ENCODE measurements at places on chromosomes 2 and 18. TPM values are rescaled to one million over a fixed set of nuclear protein-coding genes. Genes with fewer than 3 reads are reported as not detected.

Gene MC4R
- not detected for total RNA-seq

Gene TNFAIP6
- not detected for total RNA-seq

Gene AKAIN1
- total RNA-seq = not detected

Gene DCDC2C
- total RNA-seq = not detected

Gene COL3A1
- not detected for total RNA-seq

Gene DNAH6
- 1.9 TPM for total RNA-seq

Gene MC2R
- total RNA-seq = not detected

GRCh38 chr2:195414537-195415100, 242.4 kb upstream of the SLC39A10 start:
- H3K27me3 ChIP-seq = no peaks in the 10 kb centered on the region
- H3K4me3 ChIP-seq = no peak overlapping the region
- no peak overlapping the region for H3K27ac ChIP-seq

DNA sequence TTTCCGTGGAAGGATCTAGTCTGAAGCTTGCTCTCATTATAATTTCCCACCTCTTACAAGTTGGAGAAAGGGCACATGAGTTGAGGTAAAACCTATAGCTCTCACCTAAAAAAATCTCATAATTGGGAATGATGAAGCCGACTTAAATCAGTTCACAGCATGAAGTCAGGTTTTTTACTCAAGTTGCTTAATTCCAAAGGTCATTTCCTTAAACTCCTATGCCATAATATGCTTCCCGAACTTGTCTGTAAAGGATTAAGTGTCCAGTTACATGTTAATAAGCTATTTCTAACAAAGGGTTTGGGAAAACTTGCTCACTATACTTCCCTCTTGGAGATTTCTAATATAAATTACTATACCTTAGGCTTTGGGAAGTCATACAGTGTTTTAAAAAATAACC, 481.2 kb downstream of the NUP35 start:
- DNase-seq = no peak
- H3K4me3 ChIP-seq = no peak overlapping the region
- no peaks in the 10 kb centered on the region for H3K4me1 ChIP-seq
- no peak overlapping the region for H3K27ac ChIP-seq
- H3K27me3 ChIP-seq = no peaks in the 10 kb centered on the region

GRCh38 chr2:40434731-40435271, 17.1 kb downstream of the SLC8A1 start:
- no peak for DNase-seq
- no peak overlapping the region for H3K4me3 ChIP-seq
- H3K36me3 ChIP-seq = no peaks in the 10 kb centered on the region
- H3K27ac ChIP-seq = no peak overlapping the region
- H3K27me3 ChIP-seq = no peaks in the 10 kb centered on the region

- no peaks in the 10 kb centered on the region for H3K27me3 ChIP-seq
- no peaks in the 10 kb centered on the region for H3K4me1 ChIP-seq
- no peaks in the 10 kb centered on the region for H3K36me3 ChIP-seq
- no peak overlapping the region for H3K27ac ChIP-seq
- no peak for DNase-seq
Measured at GRCh38 chr2:104462731-104463130, 391.2 kb upstream of the POU3F3 start.

- DNase-seq = no peak
- H3K4me1 ChIP-seq = no peaks in the 10 kb centered on the region
- no peaks in the 10 kb centered on the region for H3K36me3 ChIP-seq
- H3K27ac ChIP-seq = no peak overlapping the region
Measured at GRCh38 chr2:43616967-43617680, 19.9 kb upstream of the PLEKHH2 start.

DNA sequence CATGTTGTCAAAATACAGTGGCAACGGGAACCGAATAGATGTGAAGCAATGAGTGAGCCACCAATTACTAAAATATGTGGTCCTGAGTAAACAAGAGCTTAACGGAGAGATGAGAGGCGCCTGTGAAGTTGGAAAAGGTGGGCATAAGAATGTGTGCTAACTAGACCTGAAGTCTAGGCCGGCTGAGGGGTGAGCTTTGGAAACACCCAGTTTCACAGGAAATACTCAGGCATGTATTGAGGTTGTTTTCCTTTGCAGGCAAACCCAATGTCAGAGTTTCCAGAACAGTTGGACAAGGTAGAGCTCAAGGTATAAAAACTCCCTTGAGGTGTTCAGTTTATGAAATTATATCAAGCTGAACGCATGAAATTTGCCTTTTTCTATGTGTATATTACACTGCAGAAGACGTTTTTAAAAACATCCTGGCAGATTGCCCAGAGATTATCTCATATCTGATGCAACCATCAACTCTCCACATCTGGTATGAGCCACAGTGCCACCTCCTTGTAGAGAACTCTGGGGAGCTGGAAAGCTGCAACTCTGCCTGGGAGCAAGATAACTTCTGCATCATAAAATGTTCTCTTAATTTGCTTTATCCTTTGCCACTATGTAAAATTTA, 3.9 kb upstream of the WDSUB1 start:
- H3K4me1 ChIP-seq = peaks cover 13% of the 10 kb centered on the region
- H3K27ac ChIP-seq = no peak overlapping the region
- H3K27me3 ChIP-seq = no peaks in the 10 kb centered on the region
- peak; percentile 8 for DNase-seq
- H3K36me3 ChIP-seq = no peaks in the 10 kb centered on the region

DNA sequence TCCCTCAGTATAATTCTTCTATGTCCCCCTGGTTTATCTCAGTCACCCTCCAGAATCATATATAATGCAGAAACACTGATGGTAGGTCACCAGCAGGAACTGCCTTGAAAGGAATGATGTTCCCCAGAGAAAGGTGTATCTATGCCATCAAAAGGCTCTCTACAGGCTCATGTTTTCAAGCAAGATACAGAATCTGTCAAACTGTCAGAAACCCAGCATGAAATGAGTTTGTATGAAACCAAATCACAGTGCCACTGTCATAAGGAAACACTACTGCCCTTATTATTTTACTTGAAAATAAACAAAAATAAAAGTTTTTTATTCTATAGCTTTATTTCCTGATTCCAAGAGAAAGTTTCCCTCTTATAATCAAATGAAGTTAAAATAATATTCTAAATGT, 1064.5 kb upstream of the DDX18 start:
- H3K27ac ChIP-seq = no peak overlapping the region
- no peaks in the 10 kb centered on the region for H3K4me1 ChIP-seq
- no peak for DNase-seq

- no peaks in the 10 kb centered on the region for H3K4me1 ChIP-seq
- no peak overlapping the region for H3K27ac ChIP-seq
- no peaks in the 10 kb centered on the region for H3K27me3 ChIP-seq
- no peak for DNase-seq
Measured at GRCh38 chr18:44599412-44599811, 81.3 kb upstream of the SETBP1 start.

- no peaks in the 10 kb centered on the region for H3K36me3 ChIP-seq
- H3K27ac ChIP-seq = no peak overlapping the region
- no peak overlapping the region for H3K4me3 ChIP-seq
- no peaks in the 10 kb centered on the region for H3K27me3 ChIP-seq
Measured at GRCh38 chr2:187174582-187174981, 273.5 kb downstream of the CALCRL start.

DNA sequence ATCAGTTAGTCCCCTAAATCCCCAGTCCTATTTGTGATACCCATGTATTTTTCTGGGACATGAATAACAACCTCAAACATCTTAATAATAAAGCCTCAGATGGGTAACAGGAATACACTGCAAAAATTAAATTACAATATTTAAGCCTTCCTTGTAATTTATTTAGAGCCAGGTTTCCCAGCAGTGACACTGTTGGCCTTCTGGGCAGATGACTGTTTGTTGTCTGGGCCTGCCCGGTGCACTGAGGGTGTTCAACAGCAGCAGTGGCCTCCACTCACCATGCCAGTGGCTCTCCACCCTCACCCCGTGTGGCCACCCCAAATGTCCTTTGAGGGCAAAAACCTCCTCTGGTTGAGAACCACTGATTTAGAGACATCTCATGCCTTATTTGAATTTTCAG, 270.2 kb upstream of the SIX3 start:
- H3K4me3 ChIP-seq = no peak overlapping the region
- DNase-seq = no peak
- H3K27ac ChIP-seq = no peak overlapping the region

GRCh38 chr2:239433777-239434403, 33.1 kb upstream of the HDAC4 start:
- no peak overlapping the region for H3K4me3 ChIP-seq
- H3K36me3 ChIP-seq = no peaks in the 10 kb centered on the region
- H3K27ac ChIP-seq = no peak overlapping the region
- DNase-seq = no peak

GRCh38 chr18:73461780-73462059, 593.9 kb upstream of the NETO1 start:
- no peak for DNase-seq
- H3K27me3 ChIP-seq = no peaks in the 10 kb centered on the region
- H3K27ac ChIP-seq = no peak overlapping the region
- H3K4me3 ChIP-seq = no peak overlapping the region
- no peaks in the 10 kb centered on the region for H3K4me1 ChIP-seq

DNA sequence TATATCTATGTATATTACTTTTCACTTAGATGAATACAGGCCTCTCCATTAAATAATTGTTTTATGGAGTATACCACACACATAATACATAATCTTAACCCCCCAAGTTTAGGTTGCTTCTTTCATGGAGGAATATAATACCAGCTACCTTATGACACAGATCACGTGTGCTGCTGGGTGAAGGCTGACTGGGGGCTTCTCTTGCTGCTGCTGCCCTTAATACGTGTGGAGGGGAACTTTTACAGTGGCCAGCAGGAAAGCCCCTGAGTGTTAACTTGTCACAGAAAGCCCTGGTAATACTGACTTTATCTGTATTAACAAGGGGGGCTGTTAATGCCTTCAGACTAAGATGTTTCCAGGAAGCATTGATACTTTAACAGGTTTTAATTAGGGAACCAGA, 63.1 kb downstream of the LAMA3 start:
- H3K4me3 ChIP-seq = no peak overlapping the region
- H3K36me3 ChIP-seq = no peaks in the 10 kb centered on the region
- H3K4me1 ChIP-seq = no peaks in the 10 kb centered on the region
- DNase-seq = no peak
- H3K27me3 ChIP-seq = no peaks in the 10 kb centered on the region

DNA sequence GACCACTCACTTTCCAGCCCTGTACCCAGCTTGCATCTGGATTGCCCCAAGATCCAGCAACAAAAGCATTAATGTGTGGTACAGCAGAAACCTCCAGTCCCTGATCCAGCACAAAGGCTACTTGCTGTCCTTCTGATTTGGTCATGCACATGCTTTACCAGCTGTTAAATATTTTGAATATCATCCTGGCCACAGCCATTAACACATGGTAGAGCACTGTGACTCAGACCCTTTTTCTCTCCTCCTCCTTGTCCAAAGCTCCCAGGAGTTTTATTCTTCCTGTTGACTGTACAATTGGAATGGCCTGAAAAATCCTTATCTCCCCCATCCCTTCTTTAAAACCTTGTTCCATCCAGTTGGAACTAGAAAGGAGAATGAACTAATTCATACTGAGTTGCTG, 419.7 kb upstream of the TNP1 start:
- H3K4me3 ChIP-seq = no peak overlapping the region
- no peak overlapping the region for H3K27ac ChIP-seq
- no peaks in the 10 kb centered on the region for H3K27me3 ChIP-seq
- H3K36me3 ChIP-seq = no peaks in the 10 kb centered on the region

GRCh38 chr2:178194600-178195389, 483 bp downstream of the OSBPL6 start:
- no peak for DNase-seq
- H3K27ac ChIP-seq = no peak overlapping the region
- H3K27me3 ChIP-seq = peaks cover 3% of the 10 kb centered on the region

- H3K27ac ChIP-seq = no peak overlapping the region
- DNase-seq = no peak
- no peaks in the 10 kb centered on the region for H3K27me3 ChIP-seq
- H3K4me3 ChIP-seq = no peak overlapping the region
Measured at GRCh38 chr2:241719093-241719492, 15.3 kb upstream of the D2HGDH start.

DNA sequence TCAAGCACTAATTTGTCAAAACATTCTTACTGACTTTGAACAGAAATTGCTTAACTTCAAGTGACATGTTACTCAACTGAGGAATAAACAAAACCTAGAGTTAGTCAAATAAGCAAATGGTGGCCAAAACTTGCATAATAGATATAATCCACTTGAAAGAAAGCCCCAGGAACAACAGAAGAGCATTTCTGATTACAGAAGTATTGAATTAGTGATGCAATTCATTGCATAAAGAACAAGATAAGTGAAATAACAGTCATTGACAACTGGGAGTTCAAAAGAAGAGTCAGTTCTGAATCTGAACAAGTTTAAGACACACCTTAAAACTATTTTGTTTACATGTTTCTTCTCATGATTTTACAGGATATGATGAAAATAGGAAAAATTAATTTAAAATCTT, 30.8 kb downstream of the COBLL1 start:
- no peaks in the 10 kb centered on the region for H3K27me3 ChIP-seq
- H3K36me3 ChIP-seq = no peaks in the 10 kb centered on the region
- no peak for DNase-seq
- H3K27ac ChIP-seq = no peak overlapping the region
- H3K4me3 ChIP-seq = no peak overlapping the region

DNA sequence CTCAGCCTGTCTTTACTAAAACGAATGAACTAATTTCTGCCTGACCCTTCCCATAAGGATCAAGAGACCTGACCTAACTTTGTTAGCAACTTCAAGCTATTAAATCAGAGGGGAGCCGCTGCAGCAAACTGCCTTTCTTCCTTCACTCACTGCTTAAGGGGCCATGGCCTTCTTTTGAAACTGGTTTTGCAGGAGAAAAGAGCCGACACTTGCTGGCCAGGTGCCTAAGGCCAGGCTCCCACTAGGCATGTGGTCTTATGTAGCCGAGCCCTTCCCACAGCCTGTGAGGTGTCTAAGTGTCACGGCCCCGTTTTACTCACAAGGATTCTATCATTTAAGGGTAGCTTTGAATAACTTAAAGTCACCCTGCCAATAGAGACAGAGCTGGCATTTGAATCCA, 130.8 kb downstream of the ZNF236 start:
- H3K4me1 ChIP-seq = peaks cover 13% of the 10 kb centered on the region
- peaks cover 20% of the 10 kb centered on the region for H3K36me3 ChIP-seq
- no peaks in the 10 kb centered on the region for H3K27me3 ChIP-seq
- no peak overlapping the region for H3K27ac ChIP-seq
- H3K4me3 ChIP-seq = no peak overlapping the region

GRCh38 chr2:43163584-43164270, 62.7 kb downstream of the ZFP36L2 start:
- no peaks in the 10 kb centered on the region for H3K36me3 ChIP-seq
- peaks cover 80% of the 10 kb centered on the region for H3K4me1 ChIP-seq
- H3K4me3 ChIP-seq = no peak overlapping the region

DNA sequence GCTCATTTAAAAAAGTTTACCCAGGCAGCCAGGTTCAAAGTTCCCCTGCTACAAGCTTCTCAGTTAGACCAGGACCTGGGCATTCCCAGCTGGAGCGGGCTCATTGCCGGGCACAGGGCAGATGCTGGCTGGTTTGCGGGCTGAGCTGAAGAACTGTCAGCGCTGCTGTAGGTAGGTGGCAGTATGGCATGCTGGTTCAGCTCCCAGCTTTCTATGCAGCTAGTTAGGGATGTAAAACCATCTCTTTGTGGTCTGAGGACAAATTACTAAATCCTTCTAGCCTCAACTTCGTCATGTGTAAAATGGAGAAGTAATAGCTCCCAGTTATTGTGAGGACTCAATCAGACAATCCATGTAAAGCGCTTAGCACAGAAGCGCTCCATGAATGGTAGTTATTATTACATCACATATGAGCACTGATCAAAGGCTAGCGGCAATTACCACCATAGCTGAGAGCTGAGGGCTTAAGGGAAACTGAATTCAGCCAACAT, 2.4 kb upstream of the LDLRAD4 start:
- no peaks in the 10 kb centered on the region for H3K36me3 ChIP-seq
- peaks cover 26% of the 10 kb centered on the region for H3K4me1 ChIP-seq
- no peaks in the 10 kb centered on the region for H3K27me3 ChIP-seq
- H3K27ac ChIP-seq = no peak overlapping the region
- peak overlapping the region; percentile 61 for H3K4me3 ChIP-seq
